Activated CD4-positive, alpha-beta T cell treated with anti-CD3 and anti-CD28 coated beads for 1 hour (primary cell): ENCODE measurements at places on chromosomes 3 and 15.

DNA sequence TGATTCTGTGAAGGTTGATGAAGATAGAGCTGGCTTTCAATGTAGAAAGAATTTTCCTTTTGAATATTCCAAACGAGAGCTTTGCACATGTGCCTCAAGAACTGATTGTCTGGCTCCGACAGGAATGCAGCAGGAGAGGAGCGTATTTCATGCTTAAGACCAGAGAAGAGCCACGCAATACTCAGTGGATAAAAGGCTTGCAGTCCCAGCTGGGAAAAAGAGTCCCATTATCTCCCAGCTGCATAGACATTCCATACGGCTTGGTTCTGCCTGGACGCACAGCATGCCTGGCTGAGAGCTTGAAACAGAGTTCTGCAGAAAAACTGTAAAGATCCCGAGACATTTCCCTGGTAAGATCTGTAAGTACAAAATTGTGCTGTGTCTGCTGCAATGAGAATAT is at the start of gene CNTN6:
Gene CNTN6, plus strand, starts transcription at position 254 of the 400 bp plus-strand sequence. CDS start 54,985 bp downstream, outside the sequence.
- DNase-seq = no peak

DNA sequence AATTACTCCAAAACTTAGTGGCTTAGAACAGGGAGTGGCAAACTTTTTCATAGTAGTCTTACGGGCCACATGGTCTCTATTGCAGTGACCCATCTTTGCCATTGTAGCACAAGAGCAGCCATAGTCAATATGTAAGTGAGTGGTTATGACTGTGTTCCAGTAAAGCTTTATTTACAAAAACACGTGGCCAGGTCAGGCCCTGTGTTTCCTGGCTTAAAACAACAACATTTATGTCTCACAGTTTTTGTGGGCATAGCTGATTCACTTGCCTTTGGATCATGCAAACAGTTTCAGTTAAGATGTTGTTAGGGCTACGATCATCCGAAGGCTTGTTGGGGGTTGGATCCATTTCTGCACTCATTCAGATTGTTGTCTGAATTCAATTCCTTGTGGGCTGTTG is 103.8 kb downstream of the CHCHD6 start:
- no peak for DNase-seq

DNA sequence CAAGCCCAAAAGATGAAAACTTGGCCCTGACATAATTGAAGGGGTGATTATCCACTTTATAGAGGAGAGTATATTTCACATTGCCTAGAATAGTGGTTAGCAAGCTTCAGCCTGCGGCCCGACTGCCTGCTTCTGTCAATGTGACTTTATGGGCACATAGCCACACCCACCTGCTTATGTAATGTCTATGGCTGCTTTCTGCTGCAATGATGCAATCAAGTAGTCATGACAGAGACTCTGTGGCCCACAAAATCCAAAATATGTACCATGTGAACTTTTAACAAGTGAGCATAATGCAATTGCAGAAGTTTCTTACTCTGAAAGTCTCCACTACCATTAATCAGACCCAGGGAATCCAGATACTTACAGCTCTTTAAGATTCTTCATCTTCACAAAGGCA is 103.1 kb downstream of the LRIG1 start:
- DNase-seq = no peak

DNA sequence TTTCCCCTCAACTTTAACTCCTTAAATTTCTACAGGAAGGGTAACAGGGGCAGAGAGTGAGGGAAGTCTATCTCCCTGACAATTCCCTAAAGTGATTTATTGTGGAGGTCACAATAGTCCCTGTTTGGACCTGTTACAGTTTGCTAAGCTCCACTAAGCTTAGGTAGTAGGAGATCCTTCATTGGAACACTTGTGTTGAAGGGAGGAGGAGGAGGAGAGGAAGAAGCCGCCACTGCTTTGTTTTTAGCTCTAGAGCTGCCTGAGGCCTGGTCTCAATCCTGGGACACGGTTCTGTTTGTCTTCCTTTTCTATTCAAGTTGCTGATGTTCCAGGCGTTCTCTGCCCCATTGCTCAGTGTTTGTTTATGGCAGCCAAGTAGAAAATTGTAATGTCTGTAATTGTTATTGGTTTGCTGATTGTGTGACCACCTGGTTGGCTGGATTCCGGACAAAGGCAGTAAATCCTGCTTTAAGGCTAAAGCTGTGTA is 48.4 kb downstream of the HES1 start:
- no peak for DNase-seq

DNA sequence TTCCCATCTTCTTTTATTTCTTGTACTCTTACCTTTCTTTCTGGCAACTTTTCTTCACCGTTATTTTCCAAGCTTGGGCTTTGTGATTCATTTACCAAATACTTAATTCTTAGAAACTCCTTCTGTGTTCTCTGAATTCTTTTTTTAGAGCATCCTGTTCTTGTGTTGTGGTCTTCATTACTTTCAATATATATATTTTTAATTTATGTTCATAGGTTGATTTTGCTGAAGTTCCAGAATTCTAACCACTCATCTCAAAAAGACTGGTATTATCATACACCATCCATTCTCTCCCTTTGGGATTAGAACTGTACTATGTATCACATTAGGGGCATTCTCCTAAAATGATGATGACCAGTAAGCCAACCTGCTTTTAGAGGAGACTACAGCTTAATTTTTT is 362.3 kb upstream of the CBLB start:
- no peak for DNase-seq

- DNase-seq = no peak
Observed at GRCh38 chr15:101327147-101327740, 32.2 kb upstream of the SNRPA1 start.

GRCh38 chr15:59539799-59540198 is 71.8 kb upstream of the GCNT3 start:
- DNase-seq = no peak

GRCh38 chr3:181690769-181691168 is 21.0 kb upstream of the SOX2 start:
- no peak for DNase-seq

GRCh38 chr15:96585484-96586386 is 255.2 kb downstream of the NR2F2 start:
- DNase-seq = no peak

DNA sequence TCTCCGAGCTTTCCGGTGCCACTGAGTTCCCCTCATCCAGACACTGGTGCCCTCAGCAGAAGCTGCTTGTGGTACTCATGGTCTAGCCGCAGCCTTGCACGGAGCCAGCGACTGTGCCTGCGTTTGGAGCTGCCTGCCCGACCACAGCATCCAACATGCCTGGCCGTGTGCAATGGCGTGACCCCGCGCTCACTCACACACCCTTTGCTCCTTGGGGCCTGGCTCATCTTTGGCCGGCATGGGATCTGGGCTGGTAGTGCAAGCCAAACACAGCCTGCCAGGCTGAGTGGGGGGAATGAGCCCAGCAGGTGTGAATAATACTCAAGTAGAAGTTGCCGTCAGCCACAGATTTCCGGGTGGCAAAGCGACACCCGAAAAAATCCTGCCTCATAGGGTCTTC is 1178.7 kb upstream of the GBE1 start:
- DNase-seq = no peak

DNA sequence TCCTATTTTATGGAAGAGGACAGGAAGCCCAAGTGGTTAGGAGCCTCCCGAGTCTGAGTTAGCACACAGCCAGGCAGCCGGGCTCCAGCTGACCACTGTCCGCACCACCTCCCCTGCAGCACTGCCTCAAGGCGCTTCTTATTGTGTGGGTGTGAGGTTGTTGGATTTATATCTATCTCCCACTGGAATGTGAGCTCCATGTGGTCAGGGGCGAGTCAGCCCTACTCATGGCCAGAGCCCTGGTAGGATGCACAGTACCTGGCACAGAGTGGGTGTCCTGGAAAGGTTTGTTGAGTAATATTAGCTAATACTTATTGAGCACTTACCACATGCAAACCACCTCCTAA is 9.7 kb upstream of the FBLN2 start:
- DNase-seq = no peak

DNA sequence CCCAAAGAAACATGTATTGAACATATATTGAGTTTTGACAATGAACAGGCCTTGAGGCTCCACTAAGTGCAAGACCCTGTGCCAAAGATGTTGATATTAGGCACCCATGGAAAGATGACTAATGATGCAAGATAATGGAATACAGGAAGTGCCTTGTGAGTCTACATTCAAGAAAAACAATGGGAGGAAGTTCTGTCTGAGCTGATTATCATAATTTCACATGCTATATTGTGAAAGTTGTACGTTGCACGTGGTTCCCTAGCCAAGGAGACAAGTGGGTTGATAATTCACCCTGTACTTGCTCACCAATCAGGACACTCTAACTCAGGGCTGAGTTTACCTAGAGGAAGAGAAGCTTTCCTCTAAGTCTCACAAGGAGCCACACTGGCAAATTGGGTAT is 186.9 kb upstream of the STAC start:
- no peak for DNase-seq

- no peak for DNase-seq
Observed at GRCh38 chr3:160948273-160948672, 156.9 kb downstream of the B3GALNT1 start.

- no peak for DNase-seq
Observed at GRCh38 chr15:90585863-90586262, 56.1 kb downstream of the CRTC3 start.

DNA sequence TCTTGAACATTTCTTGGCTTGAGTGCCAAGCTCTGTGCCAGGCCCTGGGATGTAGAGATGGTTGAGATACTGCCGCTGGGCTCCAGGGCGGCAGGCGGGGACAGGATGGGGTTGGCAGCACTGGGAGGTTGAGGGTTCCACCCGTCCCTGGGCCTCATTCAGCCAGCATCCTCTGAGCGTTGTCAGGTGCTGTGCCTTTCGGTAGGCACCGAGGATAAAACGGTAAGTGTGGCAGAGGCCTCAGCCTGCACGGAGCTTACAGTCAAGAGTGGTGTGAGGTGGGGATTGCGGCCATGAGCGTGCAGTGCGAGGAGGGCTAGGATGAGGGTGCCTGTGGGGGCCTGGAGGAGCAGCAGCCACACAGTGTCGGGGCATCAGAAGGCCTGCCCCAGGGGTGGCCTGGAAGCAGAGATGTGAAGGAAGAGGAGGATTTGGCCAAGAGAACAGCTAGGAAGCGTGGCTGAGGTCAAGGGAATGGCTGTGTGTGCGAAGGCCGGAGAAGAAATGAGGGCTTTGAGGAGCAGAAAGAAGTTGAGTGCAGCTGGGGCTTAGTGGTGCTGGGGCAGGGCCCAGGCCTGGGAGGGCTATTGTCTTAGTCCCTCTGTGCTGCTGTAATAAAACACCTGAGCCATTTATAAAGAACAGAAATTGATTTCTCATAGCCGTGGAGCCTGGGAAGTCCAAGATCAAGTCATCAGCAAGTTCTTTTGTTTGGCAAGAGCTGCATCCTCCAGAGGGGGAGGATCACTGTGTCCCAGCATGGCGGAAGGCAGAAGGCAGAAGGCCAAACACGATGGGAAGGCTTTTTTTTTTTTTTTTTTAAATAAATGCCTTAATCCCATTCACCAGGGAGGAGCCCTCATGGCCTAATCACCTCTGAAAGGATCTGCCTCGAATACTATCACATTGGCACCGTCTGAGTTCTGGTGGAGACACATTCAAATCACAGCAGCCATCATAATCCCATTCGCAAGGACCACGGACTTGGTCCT is 22.7 kb downstream of the CORO2B start:
- DNase-seq = no peak

- no peak for DNase-seq
Observed at GRCh38 chr3:139729300-139729699, 51.5 kb upstream of the NMNAT3 start.

DNA sequence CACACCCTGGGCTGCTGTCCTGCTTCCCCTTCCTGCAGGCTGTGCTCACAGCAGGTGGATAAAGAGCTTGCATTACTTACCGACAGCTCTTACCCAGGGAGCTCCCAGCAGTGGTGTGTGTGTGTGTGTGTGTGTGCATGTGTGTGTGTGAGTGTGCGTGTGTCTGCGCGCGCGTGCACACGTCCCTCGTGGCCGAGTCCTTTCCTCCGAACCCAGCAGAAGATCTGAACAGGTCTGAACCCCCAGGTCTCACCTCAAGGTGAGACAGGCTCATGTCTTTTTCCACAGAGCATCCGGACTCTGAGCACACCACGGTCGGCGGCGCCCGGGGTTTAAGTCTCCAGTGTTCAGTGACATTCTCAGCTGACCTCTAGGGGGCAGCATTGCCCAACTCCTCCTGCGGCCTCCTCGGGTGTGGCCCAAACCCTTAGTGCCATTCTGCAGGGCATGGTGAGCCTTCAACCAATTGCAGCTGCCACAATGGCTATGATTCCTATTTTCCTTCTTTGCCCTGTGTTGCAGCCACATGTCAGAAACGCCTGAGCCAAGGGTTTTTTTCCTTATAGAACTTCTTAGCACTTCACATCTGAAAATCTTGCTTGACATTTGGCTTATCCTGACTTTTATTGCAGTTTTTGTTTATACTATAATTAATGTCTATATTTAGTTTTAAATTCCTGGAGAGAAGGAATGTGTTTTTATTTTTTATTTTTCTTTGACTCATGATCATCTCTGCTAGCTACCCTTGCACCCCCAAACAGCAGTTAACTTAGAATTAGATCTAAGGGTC is 64.1 kb upstream of the KLHL25 start:
- DNase-seq = peak; percentile 61

GRCh38 chr15:32715276-32715675 is 2.5 kb upstream of the GREM1 start:
- DNase-seq = no peak

DNA sequence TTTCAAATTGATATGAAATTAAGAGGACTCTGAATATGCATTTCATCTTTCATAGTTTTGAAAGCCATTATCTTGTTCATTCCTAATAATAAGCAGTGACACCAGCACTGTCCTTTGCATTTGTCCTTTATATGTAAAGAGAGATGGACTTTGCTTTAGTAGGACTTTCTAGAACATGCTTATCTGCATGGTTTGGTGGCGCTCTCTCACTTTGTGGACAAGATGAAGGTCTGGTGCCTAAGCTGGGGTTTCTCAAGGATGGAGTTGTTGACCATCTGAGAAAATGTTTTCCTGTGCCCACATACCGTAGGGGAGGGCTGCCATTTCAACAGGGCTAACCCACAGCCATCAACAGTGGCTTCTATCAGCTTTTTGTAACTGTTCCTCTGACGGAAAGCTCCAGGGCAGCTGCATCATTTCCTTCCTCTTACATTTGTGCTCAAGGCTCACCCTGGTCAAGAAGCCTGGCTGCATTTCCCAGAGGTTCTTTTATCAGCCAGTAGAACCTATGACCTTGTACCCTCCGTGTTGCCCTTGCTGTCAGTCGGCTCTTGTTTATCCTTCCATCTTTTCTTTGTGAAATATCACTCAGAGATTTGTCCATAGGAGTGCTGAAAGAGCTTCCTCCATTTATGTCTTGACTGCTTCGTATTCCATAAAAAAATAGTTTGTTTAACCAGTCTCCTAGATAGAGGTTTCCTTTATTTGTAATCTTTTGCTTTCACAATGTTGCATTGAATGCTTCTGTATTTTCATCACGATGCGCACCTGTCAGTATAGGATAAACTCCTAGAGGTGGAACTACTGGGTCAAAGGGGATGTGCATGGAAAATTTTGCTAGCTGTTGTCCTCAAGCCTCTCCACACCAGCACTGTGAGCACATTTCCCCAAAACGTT is 44.6 kb downstream of the ABHD2 start:
- DNase-seq = no peak

GRCh38 chr3:180070925-180071324 is 34.2 kb upstream of the PEX5L start:
- no peak for DNase-seq

- peak; percentile 20 for DNase-seq
Observed at GRCh38 chr3:188060840-188061544, 93.0 kb upstream of the LPP start.

GRCh38 chr3:113272385-113272779 is 61.0 kb downstream of the BOC start:
- no peak for DNase-seq
